SK-MEL-5 (cell line): ENCODE measurements at places on chromosomes 16 and 17. TPM values are rescaled to one million over a fixed set of nuclear protein-coding genes. Genes with fewer than 3 reads are reported as not detected.

DNA sequence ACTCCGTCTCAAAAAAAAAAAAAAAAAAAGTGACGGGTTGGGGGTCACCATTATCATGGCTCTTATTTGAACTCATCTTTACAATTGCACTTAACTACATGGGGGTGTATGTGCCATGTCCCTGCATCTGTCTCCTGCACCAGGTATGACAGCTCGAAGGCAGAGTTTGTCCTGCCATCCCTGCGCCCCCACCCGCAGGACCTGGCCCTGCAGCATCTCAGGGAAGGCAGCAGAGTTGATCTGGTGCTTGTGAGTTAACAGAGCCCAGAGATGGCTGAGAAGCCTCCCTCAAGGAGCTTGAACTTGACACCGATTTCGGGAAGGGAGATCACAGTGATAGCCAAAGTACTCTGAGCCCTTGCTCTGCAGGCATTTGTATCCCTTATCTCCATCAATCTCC, 44.8 kb downstream of the C16orf82 start:
- DNase-seq = peak; percentile 7

DNA sequence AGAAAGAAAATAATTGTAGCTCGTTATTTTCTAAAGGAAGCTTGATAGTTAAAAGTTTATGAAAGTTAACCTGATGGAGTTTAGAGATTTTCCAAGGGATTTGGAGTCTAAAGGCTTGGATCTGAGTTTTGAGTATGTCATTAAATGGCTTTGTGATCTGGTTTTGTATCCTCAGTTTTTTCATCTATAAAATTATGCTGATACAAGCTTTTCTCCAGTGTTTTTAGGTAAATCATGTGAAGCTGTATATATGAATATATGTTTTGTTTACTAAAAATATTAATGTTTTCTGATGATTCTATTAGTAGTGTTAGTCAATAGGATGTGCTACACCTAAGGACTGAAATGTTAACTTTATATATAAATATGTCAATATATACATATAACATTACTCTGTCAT, 727.8 kb downstream of the CDH11 start:
- DNase-seq = no peak

DNA sequence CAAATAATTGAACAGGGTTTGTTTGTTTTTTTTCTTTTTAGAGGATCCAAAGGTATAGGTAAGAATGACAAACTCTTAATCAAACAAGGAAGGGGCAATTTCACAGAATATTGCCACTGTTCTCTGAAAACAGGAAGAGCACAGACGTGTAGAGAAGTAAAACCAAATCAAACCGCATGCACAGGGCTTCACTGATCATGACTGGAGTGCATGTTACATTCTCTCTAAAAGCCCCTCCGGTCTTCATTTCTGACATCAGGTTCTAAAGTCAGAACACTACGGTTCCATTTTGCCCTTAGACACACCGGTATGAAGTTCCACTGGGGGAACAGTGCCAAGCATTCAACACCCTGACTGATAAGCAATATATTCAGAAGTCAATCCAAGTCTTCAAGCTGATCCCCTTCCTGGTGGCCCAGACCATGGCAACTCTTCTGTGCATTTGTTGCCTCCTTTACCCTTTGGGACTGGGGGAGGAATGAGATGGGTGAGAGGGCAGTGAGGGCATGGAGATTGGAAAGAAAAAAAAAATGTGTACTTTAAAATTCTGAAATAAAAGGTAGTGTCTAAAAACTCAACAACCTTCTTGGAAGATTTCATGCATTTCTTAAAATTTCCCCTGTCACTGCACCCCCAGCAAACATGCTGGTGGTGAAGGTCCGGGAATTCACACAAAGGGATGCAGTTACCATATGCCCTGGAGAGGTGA, 1.4 kb downstream of the MMD start:
- no peak for DNase-seq

DNA sequence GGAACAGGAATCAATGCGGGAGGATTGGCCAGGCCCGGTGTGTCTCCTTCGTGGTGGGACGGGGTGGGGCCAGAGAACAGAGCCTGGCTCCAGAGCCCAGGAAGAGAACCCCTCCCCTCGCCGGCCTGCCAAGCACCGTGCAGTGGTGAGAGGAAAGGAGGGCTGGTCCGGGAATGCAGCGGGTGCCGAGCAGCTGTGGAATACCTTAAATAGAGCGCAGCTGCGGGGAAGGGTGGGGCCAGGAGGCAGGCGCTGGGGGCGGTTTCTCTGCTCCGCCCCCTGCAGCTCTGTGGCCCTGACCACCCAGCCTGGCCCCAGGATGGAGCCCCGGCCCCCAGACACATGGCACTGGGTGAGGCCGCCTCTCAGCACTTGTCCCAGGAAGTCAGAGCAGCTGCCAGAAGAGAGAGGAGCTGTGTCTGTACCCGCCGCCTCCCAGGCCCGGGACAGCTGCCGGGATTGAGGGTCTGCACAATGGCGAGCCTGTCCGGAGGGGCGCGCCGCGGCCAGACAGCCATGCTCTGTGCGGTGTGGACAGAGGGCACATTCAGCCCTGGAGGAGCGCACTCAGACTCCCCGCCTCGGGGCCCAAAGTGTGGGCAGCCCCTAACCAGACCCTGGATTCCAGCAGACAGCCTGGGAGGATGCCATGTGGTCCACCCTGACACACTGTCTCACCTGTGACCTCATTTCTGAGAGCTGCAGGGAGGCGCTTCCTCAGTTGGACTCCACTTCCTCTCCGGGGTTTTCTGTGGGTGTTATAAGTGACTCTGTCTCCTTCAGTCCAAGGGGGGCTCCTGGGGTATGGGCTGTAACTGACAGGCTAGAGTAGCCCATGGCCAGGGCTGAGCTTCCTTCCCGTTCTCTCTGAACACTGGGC, 268.8 kb downstream of the SEC14L1 start:
- peak; percentile 46 for DNase-seq

GRCh38 chr17:74920642-74921025, 2.4 kb downstream of the USH1G start:
- DNase-seq = no peak

The LPCAT2 gene
- total RNA-seq = 42.4 and 42.9 TPM in 2 replicates
